ENCODE measurements at places on chromosomes 11 and 22.

- H3K27ac ChIP-seq = peak overlapping the region; percentile 86
- no peaks in the 10 kb centered on the region for H3K36me3 ChIP-seq
- no peak for DNase-seq
- H3K27me3 ChIP-seq = peaks cover 4% of the 10 kb centered on the region
- no peak overlapping the region for H3K4me3 ChIP-seq
- peaks cover 9% of the 10 kb centered on the region for H3K4me1 ChIP-seq
These were observed 32.4 kb upstream of the PRR5 start for GRCh38 chr22:44669561-44669976.

DNA sequence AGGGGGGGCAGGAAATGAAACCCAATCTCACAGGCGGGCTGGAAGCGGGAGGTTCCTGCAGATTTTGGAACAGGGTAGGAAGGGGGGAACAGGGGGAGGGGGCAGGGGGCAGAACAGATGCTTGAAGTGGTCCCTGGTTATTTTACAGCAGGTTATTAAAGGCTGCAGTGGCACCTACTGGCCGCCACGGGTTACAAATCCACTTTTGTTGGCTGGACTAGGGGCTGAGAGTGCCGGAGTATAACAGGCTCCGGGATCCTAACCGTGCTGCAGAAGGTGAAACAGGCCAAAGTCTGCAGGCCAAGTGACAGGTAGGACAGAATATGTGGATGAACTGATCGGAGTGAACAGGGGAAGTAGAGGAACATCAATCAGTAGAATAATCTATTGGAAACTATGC lies 2.5 kb downstream of the ROBO3 start:
- no peak overlapping the region for H3K27ac ChIP-seq
- H3K4me1 ChIP-seq = no peaks in the 10 kb centered on the region

DNA sequence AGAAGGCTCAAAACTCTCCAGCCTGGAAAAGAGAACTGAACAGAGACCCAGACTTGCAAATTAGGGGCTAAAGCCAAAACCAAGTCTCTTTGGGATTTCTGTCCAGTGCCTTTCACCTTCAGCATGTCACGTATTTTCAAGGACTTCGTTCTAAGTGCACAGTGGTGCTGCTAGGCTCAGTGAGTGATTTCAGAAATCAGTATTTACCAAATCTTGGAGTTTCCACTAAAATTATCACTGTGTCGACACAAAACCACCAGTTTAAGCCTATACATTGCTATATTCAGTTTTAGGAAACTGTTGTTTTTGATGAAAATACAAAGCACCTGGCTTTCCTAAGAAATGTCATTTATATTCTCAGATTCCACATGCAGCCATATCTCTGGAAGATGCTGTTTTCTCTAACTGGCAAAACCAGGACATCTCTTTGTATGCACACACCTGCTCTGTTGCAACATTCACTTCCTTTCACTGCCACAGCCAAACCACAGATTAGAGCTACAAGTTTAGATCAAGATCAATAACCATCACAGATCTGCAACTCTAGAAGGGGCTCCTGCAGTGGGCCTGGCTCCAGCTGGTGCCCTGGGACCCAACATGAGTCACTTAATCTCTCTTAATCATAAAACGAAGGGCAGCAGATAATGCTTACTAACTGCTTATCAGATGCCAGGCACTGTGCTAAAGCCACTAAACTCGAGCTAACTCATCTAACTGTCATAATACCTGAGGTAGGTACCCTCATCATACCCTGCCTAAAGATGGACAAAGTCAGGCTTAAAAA lies 22.3 kb downstream of the SMCO4 start:
- no peaks in the 10 kb centered on the region for H3K36me3 ChIP-seq
- H3K4me1 ChIP-seq = peaks cover 11% of the 10 kb centered on the region
- H3K27ac ChIP-seq = no peak overlapping the region
- no peak for DNase-seq

GRCh38 chr11:114074546-114075343 lies 15.2 kb downstream of the ZBTB16 start:
- DNase-seq = no peak
- no peaks in the 10 kb centered on the region for H3K27me3 ChIP-seq
- no peaks in the 10 kb centered on the region for H3K4me1 ChIP-seq
- H3K27ac ChIP-seq = peak overlapping the region; percentile 36
- peaks cover 39% of the 10 kb centered on the region for H3K36me3 ChIP-seq
- peak overlapping the region; percentile 4 for H3K4me3 ChIP-seq

GRCh38 chr11:84214557-84214956 lies 928.4 kb upstream of the CCDC90B start:
- no peaks in the 10 kb centered on the region for H3K27me3 ChIP-seq
- no peak for DNase-seq
- no peaks in the 10 kb centered on the region for H3K4me1 ChIP-seq
- no peaks in the 10 kb centered on the region for H3K36me3 ChIP-seq

DNA sequence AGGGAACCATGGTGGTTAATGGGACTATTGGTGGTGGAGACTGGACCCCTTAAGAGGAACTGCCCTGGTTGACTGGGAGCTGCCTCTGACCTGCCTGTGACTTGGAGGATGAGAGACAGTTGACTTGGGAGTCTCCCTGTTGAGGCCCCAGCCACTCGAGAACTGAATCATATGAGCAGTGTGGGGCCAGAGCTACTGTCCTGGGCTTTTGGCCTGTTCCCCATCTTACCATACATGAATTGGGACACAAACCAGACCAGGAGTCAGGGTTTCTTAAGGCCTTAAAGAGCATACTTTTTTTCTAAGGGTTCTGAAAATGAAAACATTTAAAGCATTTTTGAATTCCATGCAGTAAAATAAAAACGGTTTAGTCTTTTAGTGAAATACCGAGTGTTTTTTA lies 92.8 kb downstream of the TEAD1 start:
- DNase-seq = no peak
- H3K36me3 ChIP-seq = no peaks in the 10 kb centered on the region
- no peak overlapping the region for H3K27ac ChIP-seq
- H3K4me1 ChIP-seq = no peaks in the 10 kb centered on the region
- no peaks in the 10 kb centered on the region for H3K27me3 ChIP-seq

All from Peyer's patch (tissue), 4 donors.